ENCODE measurements at places on chromosomes 7 and 10. TPM values are rescaled to one million over a fixed set of nuclear protein-coding genes. Genes with fewer than 3 reads are reported as not detected.

The TMEM140 gene
- 42.1 TPM for total RNA-seq

- no peak for DNase-seq
These were observed 6.1 kb upstream of the MYOZ1 start for GRCh38 chr10:73647211-73647874.

DNA sequence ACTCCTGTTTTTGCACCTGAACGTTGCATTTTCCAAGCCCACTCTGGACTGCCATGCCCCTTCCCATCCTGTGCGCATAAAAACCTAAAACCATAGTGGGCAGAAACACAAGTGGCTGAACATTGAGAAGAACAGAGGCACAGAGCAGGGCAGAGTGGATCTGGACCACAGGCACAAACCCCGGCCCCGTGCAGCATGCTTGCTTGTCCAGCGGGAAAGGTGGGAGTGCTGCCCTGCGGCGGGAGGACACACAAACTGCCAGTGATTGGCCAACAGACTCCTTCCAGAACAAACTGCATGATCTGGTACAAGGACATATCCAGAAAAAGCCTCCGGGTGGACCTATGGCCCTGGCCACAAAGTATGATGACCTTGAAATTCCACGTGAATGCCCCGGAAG is 42.5 kb upstream of the ADARB2 start:
- no peak for DNase-seq

The JAKMIP3 gene
- total RNA-seq: 0.05 TPM

DNA sequence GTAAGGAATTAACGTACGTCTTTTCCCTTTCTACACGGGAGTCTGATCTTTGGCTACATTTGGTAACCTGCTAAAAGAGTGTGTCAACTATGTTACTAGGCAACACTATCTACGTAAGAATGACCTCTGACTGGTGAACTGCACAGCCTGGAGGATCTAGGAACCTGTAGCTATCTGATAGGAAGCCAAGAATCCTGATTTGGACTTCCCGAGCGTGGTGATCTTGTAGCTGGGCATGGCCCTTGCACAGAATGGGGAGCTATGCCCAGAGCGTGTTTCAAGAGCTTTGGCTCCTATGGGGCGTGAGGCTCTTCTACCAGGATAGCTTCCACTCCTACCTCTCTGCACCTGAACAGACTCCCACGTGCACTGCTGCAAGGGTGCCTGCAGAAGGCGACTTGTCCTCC is 157.5 kb downstream of the TAX1BP1 start:
- no peak for DNase-seq

The DLX5 gene
- not detected for total RNA-seq

- DNase-seq: no peak
These were observed 16.7 kb downstream of the INPP5A start for GRCh38 chr10:132554053-132554990.

The FLNC gene
- 170 TPM for total RNA-seq

The OPN1SW gene
- not detected for total RNA-seq

Measured in glomerular endothelial cell (primary cell).